ENCODE measurements at places on chromosomes 12 and 14. TPM values are rescaled to one million over a fixed set of nuclear protein-coding genes. Genes with fewer than 3 reads are reported as not detected.
A peak's percentile ranks its signal among the peaks of the same experiment; 100 is the strongest.

Gene PLEKHG7
- total RNA-seq, result 0.12 TPM

Gene AVPR1A
- not detected for total RNA-seq

Gene FGF23
- total RNA-seq, result not detected

Gene TAMALIN
- 3.7 TPM for total RNA-seq

Gene RASSF9
- total RNA-seq, result 0.20 TPM

Gene GPHB5
- total RNA-seq, result not detected

Gene PRKD1
- total RNA-seq, result 0.49 TPM

Gene NKX2-1
- total RNA-seq, result 1.5 TPM

Gene SERPINA1
- total RNA-seq, result 150 TPM

Gene PKP2
- total RNA-seq, result 275 TPM

- H3K27ac ChIP-seq, result no peak overlapping the region
- H3K4me3 ChIP-seq, result no peak overlapping the region
- no peaks in the 10 kb centered on the region for H3K27me3 ChIP-seq
- H3K36me3 ChIP-seq, result no peaks in the 10 kb centered on the region
- H3K4me1 ChIP-seq, result peaks cover 15% of the 10 kb centered on the region
Measured at GRCh38 chr14:67392123-67392522, 19.8 kb downstream of the PLEK2 start.

- peaks cover 30% of the 10 kb centered on the region for H3K4me1 ChIP-seq
- H3K27ac ChIP-seq, result peak overlapping the region; percentile 68
- peak; percentile 59 for DNase-seq
- H3K27me3 ChIP-seq, result no peaks in the 10 kb centered on the region
- no peak overlapping the region for H3K4me3 ChIP-seq
Measured at GRCh38 chr14:68685419-68686204, 107.3 kb downstream of the ZFP36L1 start.

DNA sequence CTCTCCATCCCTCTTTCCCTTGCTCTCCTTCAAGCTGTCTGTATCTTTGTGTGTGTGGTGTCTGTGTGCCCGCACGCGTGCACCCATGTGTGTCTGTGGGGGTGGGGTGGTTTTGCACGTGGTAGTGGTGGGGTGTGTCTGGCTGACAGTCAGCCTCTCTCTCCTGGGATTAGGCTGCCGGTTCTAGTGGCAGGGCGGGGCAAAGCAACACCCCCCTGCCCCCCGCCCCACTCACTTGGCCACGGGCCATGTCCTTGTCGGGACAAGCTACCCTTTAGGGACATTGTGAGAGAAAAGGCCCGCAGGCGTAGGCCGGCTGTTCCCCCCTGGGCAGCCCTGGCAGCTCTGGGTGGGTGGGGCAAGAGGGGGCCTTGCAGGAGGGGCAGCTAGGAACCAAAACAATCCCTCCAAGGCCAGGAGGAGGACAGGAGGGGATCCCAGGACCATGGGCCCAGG lies 182.6 kb downstream of the ALG10 start:
- no peak for DNase-seq
- no peak overlapping the region for H3K4me3 ChIP-seq
- no peak overlapping the region for H3K27ac ChIP-seq
- no peaks in the 10 kb centered on the region for H3K4me1 ChIP-seq
- no peaks in the 10 kb centered on the region for H3K36me3 ChIP-seq

- no peaks in the 10 kb centered on the region for H3K36me3 ChIP-seq
- no peak for DNase-seq
- no peak overlapping the region for H3K4me3 ChIP-seq
- no peaks in the 10 kb centered on the region for H3K4me1 ChIP-seq
Measured at GRCh38 chr12:100904270-100904669, 109.7 kb downstream of the ANO4 start.

DNA sequence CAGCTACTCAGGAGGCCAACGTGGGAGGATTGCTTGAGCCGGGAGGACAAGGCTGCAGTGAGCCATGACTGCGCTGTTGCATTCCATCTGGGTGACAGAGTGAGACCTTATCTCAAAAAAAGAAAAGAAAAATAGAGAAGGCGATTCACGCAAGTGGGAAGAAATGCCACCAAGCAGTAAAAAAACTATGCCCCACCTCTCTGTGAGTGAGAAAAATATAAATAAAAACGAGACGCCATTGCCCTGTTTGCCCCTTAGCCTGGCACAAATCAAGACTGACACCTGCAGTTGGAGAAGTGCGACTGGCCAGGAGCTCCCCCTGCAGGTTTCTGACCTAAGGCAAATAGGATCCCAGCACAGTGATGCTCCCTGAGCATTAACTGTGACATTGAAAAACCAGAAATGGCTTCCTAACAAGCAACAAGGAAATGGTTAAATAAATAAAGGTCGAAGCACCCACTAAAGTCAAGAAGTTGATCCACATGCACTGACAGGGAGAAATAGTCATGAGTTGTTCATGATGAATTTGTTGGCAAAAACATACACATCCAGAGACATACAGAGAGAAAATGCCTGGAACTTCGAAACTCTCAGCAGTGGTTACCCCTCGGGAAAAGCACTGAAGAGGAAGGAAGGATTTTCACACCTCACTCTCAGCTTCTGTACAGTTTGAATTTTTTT lies 21.1 kb downstream of the GSC start:
- H3K27me3 ChIP-seq, result no peaks in the 10 kb centered on the region
- no peaks in the 10 kb centered on the region for H3K36me3 ChIP-seq
- no peak overlapping the region for H3K4me3 ChIP-seq

DNA sequence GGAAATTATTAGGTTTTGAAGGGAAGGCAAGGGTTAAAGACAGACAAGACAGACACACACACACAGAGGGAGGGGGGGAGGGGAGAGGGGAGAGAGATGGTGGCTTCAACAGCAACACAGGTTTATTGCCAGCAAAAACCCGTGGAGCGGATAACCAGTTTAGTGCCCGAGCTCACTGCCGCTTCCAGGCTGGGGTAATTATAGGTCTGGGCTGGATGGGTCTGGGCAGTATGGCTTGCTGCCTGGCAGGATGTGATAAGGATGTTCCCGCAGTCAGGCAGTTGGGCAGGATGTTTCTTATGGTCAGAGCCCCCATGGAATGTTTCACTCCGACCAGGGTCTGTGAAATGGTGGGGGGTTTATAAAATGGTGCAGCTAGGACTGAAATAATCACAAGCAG lies 4.4 kb upstream of the TDRD9 start:
- H3K36me3 ChIP-seq, result no peaks in the 10 kb centered on the region
- DNase-seq, result no peak

DNA sequence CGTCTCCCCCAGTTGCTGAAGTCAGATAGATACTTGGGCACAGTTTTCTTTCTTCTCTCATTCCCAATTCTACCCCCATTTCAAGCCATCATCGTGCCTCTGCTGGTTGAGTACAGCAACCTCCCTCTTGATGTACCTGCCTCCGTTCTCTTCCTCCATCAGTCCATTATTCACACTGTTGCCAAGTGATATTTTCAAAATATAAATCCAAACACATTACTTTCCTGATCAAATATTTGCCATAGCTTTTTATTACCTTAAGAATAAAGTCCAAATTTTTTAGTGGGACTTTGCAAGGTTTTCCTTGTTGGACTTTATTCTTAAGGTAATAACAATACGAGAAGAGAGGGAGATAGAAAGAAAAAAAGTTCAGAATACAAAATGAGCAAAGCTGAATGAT lies 18.6 kb upstream of the SSPN start:
- H3K36me3 ChIP-seq, result no peaks in the 10 kb centered on the region
- no peaks in the 10 kb centered on the region for H3K27me3 ChIP-seq
- H3K27ac ChIP-seq, result no peak overlapping the region
- H3K4me1 ChIP-seq, result peaks cover 4% of the 10 kb centered on the region
- H3K4me3 ChIP-seq, result no peak overlapping the region
- no peak for DNase-seq

- H3K4me1 ChIP-seq, result peaks cover 11% of the 10 kb centered on the region
- H3K27ac ChIP-seq, result no peak overlapping the region
- no peak overlapping the region for H3K4me3 ChIP-seq
- H3K36me3 ChIP-seq, result 0 out of 2 replicates have a peak, but pooled peaks cover 1% of the 10 kb centered on the region
- DNase-seq, result no peak
Measured at GRCh38 chr12:113194971-113195391, 9.5 kb downstream of the RITA1 start.

DNA sequence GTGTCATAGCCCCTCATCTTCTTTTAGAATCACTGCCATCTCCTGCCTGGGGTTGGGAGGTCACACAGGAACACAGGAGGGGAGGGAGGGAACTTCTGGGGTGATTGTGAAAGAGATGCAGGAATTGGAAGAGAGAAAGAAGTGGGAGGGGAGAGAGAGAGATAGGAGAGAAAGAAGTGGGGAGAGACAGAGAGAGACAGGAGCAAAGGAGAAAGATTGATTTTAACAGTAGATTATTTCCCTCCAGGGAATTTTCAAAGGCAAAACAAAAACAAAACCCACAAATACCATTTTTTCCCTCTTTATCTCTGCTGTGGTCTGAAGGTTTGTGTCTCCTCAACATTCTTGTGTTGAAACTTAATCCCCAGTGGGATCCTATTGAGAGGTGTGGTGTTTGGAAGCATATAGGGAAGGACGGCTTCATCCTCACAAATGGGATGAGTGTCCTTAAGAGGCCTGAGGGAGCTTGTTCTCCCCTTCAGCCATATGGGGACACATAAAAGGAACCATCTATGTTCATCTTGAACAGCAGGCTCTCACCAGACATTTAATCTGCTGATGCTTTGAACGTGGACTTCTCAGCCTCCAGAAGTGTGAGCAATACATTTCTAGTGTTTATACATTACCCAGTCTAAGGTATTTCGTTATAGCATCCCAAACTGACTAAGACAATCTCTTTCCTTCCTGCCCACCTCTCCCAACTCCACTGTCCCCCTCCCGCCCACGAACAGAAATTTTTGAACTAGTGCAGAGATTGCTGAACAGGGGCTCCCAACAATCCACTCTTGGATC lies 134.9 kb upstream of the MAX start:
- H3K36me3 ChIP-seq, result 0 out of 2 replicates have a peak, but pooled peaks cover 1% of the 10 kb centered on the region
- peak overlapping the region; percentile 83 for H3K27ac ChIP-seq
- no peak overlapping the region for H3K4me3 ChIP-seq
- no peaks in the 10 kb centered on the region for H3K27me3 ChIP-seq
- peak; percentile 78 for DNase-seq
- peaks cover 53% of the 10 kb centered on the region for H3K4me1 ChIP-seq

GRCh38 chr14:91352053-91352452 lies 65.6 kb downstream of the CCDC88C start:
- DNase-seq, result no peak
- no peaks in the 10 kb centered on the region for H3K27me3 ChIP-seq
- H3K4me1 ChIP-seq, result peaks cover 12% of the 10 kb centered on the region
- H3K4me3 ChIP-seq, result no peak overlapping the region
- no peak overlapping the region for H3K27ac ChIP-seq
- no peaks in the 10 kb centered on the region for H3K36me3 ChIP-seq

- peaks cover 20% of the 10 kb centered on the region for H3K4me1 ChIP-seq
- no peaks in the 10 kb centered on the region for H3K27me3 ChIP-seq
- no peaks in the 10 kb centered on the region for H3K36me3 ChIP-seq
- DNase-seq, result peak; percentile 64
Measured at GRCh38 chr14:69741055-69741454, 25.9 kb upstream of the SRSF5 start.

GRCh38 chr14:96102081-96102856 lies 63.1 kb downstream of the C14orf132 start:
- no peaks in the 10 kb centered on the region for H3K36me3 ChIP-seq
- peaks cover 35% of the 10 kb centered on the region for H3K4me1 ChIP-seq
- peak; percentile 45 for DNase-seq
- no peak overlapping the region for H3K27ac ChIP-seq
- H3K4me3 ChIP-seq, result no peak overlapping the region

DNA sequence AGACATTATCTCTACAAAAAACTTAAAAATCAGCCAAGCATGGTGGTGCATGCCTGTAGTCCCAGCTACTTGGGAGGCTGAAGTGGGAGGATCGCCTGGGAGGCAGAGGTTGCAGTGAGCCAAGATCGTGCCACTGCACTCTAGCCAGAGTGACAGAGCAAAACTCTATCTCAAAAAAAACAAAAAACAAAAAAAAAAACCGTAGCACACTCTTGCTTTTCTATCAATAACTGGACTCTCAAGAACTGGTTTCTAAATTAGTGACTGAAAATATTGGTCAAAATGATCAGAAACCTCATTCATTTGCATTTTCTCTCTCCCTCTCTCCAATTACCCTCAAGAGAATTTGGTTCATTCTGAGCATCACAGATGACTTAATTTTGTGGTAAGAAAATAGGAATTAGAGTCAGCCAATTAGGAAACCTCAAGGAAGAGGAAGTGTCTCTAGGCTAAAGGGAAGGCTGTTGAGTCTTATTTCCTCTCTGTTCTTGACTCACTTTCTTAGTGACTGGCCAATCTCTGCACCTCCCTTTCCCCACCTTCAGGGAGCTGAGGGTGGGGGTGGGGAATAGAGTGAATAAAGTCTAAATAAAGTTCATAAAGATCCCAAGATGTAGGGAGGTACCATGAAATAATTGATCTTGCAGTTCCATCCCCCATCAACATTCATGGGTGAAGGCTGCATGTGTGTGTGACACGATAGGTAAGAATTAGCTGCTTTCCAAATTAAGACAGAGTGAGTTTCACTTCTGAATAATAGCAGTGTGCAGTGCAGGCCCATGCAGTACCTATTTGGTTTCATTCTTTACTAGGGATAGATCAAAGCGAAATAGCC lies 6.8 kb upstream of the PSMA6 start:
- H3K27ac ChIP-seq, result no peak overlapping the region
- H3K27me3 ChIP-seq, result no peaks in the 10 kb centered on the region
- H3K4me1 ChIP-seq, result no peaks in the 10 kb centered on the region
- no peak overlapping the region for H3K4me3 ChIP-seq
- no peak for DNase-seq

DNA sequence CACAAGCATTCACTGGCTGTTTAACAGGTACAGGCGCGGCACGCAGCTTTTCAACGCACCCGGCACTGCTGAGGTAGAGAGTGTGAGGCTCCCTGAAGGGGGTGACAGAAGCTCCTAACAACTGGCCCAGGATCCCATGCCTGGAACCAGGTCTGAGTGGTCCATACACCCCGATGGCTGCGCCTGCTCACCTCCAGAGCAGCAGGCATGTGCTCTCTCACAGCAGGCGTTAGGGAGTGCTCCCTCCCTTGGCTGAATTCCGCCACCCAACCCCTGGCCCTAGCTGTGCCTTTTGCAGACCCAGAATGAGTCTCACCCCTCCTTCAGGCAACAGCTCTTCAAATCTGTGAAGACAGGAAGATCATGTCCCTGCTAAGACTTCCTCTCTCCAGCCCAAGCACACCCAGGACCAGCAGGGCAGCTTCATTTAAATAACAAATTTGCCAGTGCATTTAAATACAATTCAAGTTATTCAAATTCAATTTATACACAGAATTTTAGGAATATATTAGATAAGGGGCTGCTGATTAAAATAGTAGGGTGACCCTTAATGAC lies 86.0 kb downstream of the SETD3 start:
- no peak for DNase-seq
- H3K27me3 ChIP-seq, result no peaks in the 10 kb centered on the region
- H3K27ac ChIP-seq, result no peak overlapping the region
- H3K4me3 ChIP-seq, result no peak overlapping the region

GRCh38 chr14:100524933-100525243 lies 62.3 kb downstream of the BEGAIN start:
- H3K27me3 ChIP-seq, result no peaks in the 10 kb centered on the region
- H3K4me3 ChIP-seq, result no peak overlapping the region
- H3K27ac ChIP-seq, result no peak overlapping the region
